Activated naive CD4-positive, alpha-beta T cell (primary cell): ENCODE measurements at places on chromosomes 16 and 17.

DNA sequence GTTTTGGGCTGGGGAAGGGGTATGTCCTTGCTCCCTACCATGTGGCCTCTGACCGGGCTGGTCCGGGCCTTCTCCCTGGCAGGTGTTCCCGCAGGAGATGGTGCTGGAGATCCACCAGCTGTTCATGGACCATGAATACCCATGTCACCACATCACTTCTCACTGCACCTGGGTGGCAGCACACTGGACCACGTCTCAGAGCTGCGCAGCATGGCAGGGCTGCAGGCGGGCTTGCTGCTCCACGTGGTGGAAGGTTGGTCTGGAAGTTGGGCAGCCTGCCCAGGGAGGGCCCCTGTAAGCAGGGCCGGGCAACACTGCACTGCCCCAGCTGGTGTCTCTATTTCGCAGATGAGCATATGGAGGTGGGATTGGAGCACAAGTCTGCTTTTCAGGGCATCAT lies 169.5 kb upstream of the ZNF267 start:
- DNase-seq: no peak

DNA sequence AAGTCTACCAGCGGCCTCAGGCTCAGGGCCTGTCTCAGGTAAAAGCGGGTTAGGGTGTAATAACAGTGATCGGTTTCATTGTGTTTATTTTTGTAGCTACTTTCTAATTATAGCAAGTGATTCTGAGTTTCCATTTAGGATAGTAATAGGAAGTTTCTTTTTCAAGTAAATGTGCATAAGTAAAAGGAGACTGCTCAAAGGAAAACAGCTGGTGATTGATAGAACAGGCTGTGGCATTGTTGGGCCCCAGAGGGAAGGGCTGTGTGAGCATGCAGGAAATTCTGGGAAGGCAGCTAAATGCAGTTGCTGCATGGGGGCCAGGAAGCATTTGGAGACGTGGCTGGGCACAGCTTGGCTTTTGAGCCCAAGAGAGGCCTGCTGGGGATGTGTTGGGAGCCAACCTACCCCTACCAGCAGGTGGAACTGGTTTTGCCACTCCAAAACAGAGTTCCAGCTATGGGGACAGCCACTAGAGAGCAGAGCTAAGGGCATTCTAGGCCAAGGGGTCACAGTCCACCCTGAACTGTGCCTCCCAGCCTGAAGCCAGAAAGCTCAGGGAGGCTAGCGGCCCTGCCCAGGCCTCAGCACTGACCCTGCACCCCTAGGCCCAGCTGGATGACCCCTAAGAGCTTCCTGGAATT lies 12.6 kb downstream of the SNX20 start:
- DNase-seq: no peak

GRCh38 chr17:43713494-43714162 lies 45.0 kb downstream of the SOST start:
- no peak for DNase-seq

- no peak for DNase-seq
Observed at GRCh38 chr17:35011671-35012216, 31.4 kb downstream of the LIG3 start.

DNA sequence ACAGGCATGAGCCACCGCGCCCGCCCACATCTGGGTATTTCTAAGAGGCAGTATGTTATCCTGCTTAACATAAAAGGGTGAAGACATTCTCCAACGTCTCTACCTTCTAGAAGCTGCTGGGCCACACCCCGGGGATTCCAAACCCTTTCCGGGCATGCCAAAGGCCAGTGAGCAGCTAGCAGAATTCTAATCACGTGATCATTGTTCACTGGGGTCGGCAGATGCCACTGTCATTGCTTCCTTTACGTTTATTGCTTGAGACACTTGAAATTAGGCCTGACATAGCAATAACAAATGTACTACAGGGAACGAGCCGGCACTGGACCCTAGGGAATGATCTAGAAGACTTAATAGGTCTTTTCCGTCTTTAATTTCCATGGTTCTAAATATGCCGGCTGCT lies 141.2 kb upstream of the ZFHX3 start:
- no peak for DNase-seq

GRCh38 chr17:73042809-73043685 lies 49.4 kb downstream of the SLC39A11 start:
- no peak for DNase-seq

DNA sequence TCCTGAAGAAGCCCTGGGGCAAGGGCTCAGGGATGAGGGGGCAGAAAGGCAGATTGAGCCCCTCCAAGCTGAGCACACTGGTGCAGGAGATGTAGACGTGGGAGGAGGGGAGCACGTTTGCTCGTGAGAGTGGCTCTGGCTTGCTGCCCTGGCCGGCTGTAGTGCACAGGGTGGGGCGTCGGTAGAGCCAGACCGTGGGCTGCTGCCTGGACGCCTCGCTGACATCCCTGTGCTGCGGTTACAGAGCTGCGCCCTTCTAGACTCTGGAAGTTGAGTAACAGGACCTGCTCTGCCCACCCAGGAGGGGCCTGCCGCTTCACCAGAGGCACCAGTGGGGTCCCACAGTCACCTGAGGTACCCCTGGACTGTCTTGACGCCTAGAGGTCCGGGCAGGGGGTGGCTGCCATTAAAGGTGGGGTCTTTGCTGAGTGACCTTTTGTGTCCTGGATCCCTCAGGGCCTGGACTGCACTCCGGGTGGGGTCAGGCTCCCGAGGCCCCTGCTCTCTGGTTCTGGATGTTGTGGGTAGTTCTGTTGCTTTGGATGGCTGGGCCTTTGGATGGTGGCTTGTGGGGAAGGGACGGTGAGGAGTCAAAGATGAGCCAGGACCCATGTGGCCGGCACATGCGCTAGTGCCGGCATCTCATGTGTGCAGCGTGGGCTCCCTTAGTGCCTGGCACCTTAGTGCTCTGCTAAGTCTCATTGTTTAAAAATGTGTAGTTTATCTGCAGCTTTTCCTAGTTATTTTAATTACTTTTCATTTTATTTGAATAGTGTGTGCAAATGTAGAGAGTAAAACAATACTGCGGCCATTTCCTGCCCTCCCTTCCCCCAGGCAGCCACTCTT lies 41.7 kb downstream of the PGS1 start:
- DNase-seq: no peak

DNA sequence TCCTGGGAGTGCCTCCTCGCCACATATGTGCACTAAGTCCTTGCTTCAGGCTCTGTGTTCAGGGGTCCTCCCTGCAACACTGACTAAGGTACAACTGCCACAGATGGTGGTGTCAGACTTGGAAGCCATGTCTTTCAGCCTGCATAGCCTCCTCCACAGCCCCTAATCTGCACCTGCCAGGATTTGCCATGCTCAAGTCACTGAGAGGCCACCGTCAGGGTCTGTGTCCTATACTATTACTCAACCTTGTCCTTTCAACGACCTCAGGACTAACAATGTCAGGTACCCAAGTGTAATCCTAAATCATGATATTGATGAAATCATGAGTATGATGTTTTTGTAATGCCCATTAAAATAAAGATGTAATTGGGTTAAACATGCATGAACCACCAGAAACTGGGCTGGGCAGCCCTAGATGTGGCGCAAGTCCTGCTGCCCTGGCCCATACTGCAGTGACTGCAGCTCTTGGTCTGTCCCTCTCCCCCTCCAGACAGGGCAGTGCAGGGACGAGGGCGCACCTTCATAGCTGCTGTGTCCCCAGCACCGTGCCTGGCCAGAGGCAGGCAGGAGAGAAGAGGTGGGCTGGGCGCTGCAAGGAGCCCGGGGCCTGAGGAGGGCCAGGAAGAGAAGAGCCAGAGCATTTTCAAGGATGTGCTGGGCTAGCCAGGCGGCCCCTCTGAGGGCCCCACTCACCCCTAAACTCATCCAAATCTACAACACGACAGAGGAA lies 198.0 kb downstream of the ZNF423 start:
- no peak for DNase-seq

DNA sequence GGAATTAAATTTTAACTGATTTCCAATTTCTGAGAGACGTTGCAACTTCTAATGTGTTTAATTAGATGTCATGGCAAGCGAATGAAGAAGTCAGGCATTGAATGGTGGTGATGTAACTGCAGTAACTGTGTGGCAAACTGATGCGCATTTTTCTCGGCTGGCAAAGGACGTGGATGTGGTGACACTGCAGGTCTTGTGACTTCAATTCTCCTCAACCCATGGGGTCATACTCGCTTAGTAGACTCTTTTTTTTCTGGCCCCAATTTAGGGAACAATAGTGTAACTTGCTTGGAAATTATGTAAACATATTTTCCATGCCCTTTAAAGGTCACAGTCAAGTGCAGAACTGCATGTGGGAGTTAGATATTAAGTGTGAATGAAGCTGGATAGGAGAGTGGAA lies 1.9 kb upstream of the FAM20A start:
- no peak for DNase-seq

GRCh38 chr16:67327743-67328142 lies 1.1 kb downstream of the LRRC36 start:
- no peak for DNase-seq

GRCh38 chr16:10835281-10835931 lies 16.8 kb upstream of the TVP23A start:
- no peak for DNase-seq

DNA sequence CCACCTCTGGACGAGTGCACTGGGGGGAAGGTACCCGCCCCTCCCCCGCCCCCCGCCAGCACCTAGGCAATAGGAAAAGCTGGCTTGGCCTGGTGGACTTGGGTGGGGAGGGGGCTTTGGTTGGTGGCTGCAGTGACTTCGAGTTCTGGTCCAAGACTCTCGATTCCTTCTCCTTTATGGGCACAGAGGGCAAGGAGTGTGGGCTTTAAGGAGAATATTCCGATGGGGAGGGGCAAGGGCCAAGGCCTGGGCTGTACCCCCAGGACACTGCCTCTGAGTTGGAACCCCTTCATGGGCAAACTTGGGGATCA lies 409 bp downstream of the ACSF2 start:
- no peak for DNase-seq

GRCh38 chr16:67395105-67395457 lies 1.8 kb upstream of the TPPP3 start:
- no peak for DNase-seq

GRCh38 chr17:39625198-39625785 lies 1.5 kb upstream of the PPP1R1B start:
- no peak for DNase-seq

DNA sequence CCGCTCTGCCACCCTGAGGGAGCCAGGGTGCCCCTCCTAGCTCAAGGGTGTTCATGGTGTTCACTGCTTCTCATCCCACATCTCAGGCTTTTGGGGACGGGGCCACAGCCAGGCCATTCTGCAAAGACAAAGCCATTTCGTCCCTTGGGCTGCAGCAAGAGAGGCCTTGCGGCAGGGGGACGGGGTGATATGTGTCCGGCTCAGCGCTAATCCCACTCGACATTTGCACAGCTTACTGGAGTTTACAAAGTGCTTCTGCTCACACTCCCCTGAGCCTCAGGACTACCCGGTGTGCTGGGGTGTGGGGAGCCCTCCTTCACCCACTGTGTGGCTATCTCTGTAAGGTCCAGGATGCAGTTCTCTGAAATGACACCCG lies 84.3 kb downstream of the RTN4RL1 start:
- no peak for DNase-seq

DNA sequence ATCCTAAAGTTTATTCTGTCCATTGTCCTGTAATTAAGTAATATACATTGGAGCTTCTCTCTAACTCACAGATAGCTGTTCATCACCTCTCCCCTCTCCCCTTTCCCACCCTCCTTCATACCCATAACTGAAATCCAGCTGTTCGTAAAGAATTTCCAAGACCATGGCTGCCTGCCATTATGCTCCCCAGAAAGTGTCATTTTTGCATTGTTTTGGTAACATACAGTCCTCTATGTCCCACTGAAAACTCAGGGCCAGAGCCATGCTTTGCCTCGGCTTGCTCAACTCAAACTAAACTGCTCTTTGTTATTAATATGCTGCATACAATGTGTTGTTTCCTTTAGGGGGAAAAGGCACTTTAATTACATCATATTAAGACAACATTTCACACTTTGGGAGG lies 132.0 kb downstream of the MRTFB start:
- DNase-seq: no peak

DNA sequence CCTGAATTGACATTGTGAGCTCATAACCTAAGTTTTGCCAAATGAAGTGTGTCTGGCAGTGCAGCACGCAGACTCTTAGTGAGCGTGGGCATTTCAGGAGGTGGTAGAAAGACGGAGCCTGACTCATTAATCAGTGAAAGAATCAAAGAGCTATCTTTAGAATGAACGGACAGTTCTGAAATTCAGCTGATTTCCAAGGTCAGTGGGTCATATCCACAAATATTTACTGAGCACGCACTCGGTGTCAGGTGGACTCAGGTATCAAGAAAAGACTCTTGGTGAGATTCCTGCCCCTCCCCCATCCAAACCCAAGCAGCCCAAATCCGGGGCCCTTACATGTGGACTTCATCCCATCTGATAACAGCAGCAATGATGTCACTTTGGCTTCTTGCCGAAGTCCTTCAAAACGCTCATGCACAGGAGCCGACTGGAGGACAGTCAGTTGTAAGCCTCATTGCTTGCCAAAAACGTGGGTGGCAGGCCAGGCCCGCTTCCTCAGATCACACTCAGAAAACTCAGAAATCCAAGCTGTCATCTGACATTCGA lies 185.8 kb downstream of the HS3ST3A1 start:
- no peak for DNase-seq

GRCh38 chr16:12435730-12436129 lies 368.0 kb downstream of the CPPED1 start:
- no peak for DNase-seq

GRCh38 chr17:62597920-62598319 lies 29.6 kb upstream of the MRC2 start:
- no peak for DNase-seq

- DNase-seq: no peak
Observed at GRCh38 chr16:89023621-89024511, 46.9 kb upstream of the CBFA2T3 start.

- DNase-seq: no peak
Observed at GRCh38 chr17:6456914-6457687, 12.8 kb downstream of the PIMREG start.

DNA sequence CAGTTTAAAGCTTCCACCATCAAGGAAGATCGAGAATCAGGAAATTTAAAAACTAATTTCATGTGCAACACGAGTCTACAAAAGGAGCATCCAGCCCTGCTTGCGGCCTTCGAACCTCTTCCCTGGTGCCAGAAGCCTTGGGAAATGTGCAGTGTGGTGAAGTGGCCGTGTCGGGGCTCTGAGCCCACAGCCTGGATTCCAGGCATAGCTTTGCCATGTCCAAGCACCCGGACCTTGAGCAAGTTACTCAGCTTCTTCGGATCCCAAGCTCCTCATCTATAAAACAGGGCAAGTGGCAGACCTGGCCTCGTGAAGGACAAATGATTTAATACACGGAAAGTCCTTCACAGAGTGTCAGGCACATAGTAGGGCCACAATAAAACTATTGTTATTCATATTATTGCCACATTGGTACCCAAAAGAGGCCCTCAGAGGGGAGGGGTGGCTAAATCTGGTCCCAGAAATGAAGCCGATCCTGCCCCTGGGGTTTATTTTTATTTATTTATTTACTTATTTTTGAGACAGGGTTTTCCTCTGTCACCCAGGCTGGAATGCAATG lies 34.8 kb downstream of the COTL1 start:
- no peak for DNase-seq

- DNase-seq: no peak
Observed at GRCh38 chr16:83899272-83899897, 470 bp downstream of the MLYCD start.

DNA sequence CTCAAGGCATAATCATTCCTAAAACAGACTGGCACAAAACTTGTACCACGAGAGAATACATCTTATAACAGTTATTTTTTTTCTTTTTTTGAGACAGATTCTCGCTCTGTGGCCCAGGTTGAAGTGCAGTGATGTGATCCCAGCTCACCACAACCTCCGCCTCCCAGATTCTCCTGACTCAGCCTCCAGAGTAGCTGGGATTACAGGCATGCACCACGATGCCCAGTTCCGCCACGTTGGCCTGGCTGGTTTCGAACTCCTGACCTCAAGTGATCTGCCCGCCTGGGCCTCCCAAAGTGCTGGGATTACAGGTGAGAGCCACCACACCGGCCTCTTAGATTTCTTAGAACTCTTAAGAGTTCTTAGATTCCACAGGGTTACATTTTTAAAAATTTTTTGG lies 4.1 kb downstream of the NUFIP2 start:
- DNase-seq: no peak
